ENCODE measurements at places on chromosomes 2 and 18. TPM values are rescaled to one million over a fixed set of nuclear protein-coding genes. Genes with fewer than 3 reads are reported as not detected.

Gene SERPINB13
- 228 TPM for total RNA-seq

DNA sequence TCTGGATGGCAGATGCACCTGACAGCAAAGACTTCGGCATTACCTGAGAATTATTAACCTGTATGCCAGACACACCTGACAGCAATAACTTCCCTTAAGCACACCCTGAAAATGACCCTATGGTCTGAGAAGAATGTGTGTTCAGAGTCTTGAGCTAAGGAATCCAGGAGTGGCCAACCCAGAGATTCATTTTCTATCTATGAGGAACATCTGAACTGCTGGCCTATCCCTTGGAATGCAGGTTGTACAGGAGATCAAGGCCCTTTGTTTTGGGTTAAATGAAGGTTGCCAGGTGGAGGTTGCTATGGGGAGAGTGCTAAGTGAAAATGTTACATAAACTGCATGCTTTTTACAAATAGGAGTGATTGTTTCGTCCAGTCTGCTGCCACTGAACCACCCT lies 200.9 kb upstream of the MEIS1 start:
- no peaks in the 10 kb centered on the region for H3K27me3 ChIP-seq
- H3K4me3 ChIP-seq: no peak overlapping the region

DNA sequence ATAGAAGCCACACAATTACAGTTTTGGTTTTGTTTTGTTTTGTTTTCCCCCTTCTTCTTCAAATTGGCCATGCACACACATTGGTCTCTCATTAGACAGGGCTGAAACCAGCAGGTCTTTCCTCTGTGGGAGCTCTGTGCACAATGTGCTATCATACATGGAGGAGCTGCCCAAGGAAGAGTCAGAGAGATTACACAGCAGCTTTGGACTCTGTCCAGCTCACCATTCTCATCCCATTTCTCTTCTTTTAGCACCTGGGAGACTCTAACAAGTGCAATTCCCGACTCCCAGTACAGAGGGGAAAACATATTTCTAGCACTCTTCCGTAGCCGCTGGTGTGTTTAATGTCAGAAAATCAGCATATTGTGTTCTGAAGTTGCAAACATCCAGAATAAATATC lies 29.4 kb downstream of the POU3F3 start:
- no peaks in the 10 kb centered on the region for H3K4me1 ChIP-seq
- no peak overlapping the region for H3K27ac ChIP-seq
- H3K4me3 ChIP-seq: no peak overlapping the region
- DNase-seq: no peak
- no peaks in the 10 kb centered on the region for H3K27me3 ChIP-seq

DNA sequence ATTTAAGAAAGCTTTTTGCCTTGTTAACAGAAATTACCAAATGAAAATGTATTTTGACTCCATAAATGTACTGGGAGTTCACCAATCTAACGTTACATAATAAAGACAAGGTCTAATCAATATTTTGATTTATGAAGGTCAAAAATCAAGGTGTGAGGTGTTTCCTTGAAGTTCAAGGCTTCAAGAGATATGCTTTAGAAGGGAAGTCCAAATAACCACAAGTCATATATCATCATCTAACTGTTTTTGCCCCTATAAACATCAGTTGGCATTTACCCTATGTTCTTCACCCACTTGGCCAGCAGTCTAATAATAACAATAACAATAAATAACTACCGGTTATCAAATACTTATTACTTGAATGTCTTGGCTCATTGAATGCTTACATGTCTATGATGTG lies 196.1 kb upstream of the ID2 start:
- no peak overlapping the region for H3K27ac ChIP-seq
- no peaks in the 10 kb centered on the region for H3K27me3 ChIP-seq
- no peak overlapping the region for H3K4me3 ChIP-seq

DNA sequence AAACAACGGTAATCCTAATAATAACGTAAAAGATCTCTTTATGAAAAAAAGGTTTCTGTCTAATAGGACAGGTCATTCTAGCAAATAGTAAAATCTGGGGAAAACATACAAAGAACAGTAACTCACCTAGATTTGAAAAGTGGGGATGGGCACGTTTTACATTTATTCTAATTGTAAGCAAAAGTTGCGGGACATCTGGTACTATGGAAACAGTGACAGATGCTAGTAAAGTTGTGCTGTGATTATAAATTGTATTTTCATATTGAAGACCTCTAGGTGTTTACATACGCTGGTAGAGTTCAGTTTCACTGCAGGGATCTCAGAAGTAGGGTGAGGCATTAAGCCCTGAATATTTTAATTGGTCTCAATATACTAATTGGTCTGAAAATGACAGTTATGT lies 422.5 kb downstream of the DPP10 start:
- no peaks in the 10 kb centered on the region for H3K4me1 ChIP-seq
- no peak for DNase-seq
- H3K27me3 ChIP-seq: no peaks in the 10 kb centered on the region
- no peak overlapping the region for H3K27ac ChIP-seq
- H3K36me3 ChIP-seq: no peaks in the 10 kb centered on the region

Gene REEP1
- total RNA-seq: 0.83 TPM

Gene VAMP5
- total RNA-seq: 18.6 TPM

DNA sequence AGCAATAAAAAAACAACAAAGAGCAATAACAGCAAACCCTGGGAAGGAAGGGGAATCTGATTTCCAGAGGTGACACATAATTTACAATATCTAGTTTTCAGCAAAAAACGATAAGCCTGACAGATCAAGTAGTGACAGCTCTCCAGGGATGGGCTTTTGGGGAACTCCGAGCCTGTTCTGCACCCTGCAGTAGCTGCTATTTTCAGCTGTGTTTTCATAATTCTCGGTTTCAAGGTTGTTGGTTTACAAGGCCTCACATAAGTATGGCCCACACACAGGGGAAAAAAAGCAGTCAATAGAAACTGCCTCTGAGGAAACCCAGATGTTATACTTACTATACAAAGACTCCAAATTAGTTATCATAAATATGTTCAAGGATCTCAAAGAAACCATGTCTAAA lies 67.7 kb upstream of the CTLA4 start:
- no peaks in the 10 kb centered on the region for H3K4me1 ChIP-seq
- H3K27ac ChIP-seq: no peak overlapping the region
- no peaks in the 10 kb centered on the region for H3K36me3 ChIP-seq
- no peaks in the 10 kb centered on the region for H3K27me3 ChIP-seq
- no peak for DNase-seq

- peaks cover 41% of the 10 kb centered on the region for H3K36me3 ChIP-seq
- no peak for DNase-seq
- no peak overlapping the region for H3K27ac ChIP-seq
- no peaks in the 10 kb centered on the region for H3K27me3 ChIP-seq
- H3K4me1 ChIP-seq: no peaks in the 10 kb centered on the region
These were observed 96.7 kb downstream of the UBR3 start for GRCh38 chr2:169923977-169924376.

Data from esophagus squamous epithelium (tissue), 5 donors.